ENCODE measurements at places on chromosomes 7 and 10.

DNA sequence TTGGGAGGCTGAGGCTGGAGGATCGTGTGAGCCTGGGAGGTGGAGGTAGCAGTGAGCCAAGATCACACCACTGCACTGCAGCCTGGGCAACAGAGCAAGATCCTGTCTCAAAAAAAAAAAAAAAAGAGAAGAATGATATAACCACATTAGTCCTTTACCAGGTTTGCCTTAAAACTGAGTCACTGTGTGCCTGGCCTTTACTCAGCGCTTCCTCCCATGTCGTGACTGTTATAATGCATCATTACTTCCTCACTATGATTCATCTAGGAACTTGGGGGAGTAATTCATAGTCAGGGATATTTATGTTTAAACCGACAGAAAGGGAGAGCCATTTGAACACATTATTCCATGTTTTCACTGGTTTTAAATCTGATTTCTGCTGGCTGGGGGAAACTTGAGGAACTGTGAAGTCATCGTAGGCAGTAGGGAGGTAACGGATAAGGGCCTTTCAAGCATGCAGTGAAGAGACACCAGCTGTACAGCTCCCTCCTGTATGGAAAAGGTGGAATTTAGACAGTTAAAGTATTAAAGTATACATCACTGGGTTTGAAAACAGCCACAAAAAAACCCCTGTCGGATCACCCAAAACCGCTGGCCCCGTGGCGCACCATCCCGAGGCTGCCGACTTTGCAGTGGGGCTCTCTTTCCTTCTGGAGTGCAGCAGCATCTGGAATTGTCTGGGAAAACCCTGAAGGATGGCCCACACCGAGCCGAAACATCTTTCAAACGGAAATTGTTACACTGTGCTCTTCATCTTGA lies 119.8 kb downstream of the NKX6-2 start:
- DNase-seq: peak; percentile 91

DNA sequence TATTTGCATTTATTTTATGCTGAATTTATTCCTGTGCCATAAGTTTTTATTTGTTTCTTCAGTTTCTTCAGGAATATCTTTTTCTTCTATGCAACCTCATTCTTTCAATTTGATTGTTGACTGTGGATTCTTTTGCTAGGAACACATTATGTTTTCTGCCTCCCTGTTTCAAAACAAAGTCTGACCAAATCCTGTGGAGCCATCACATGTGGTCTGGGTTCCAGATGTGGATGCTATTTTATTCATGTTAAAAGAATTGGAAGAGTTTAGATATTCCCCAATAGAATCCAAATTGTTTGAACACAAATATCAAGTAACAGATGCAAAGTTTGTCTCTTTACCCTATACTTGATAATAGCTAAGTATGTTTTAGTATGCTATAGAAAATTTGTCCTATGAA lies 56.8 kb upstream of the LRRC17 start:
- no peak for DNase-seq

- DNase-seq: no peak
Measured at GRCh38 chr10:88913127-88913526, 33.1 kb downstream of the STAMBPL1 start.

GRCh38 chr7:6254866-6255265 lies 17.6 kb downstream of the CYTH3 start:
- DNase-seq: peak; percentile 66

GRCh38 chr10:105691811-105692210 lies 1050.7 kb downstream of the SORCS3 start:
- peak; percentile 0 for DNase-seq

DNA sequence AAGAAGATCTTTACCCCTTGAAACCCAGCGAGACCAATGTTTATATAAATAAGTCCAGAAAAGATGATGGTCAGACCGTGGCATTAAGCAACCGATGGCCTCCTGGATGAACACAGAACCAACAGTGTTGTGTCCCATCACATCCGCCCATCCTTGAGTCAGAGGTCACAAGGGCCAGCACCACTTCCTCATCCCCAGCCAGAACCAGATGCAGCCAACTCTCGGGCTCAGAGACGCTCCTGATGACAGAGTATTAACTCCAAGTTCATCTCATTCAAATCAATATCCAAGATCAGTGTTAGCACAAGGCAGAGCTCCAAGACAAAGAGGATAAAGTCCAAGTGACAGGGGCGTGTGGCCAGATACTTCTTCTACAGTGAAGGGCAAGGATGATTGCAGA lies 63.5 kb downstream of the FAM53B start:
- DNase-seq: peak; percentile 76

- peak; percentile 97 for DNase-seq
Measured at GRCh38 chr7:82542665-82543064, 99.1 kb upstream of the CACNA2D1 start.

- DNase-seq: no peak
Measured at GRCh38 chr10:70067586-70067985, 14.9 kb downstream of the MACROH2A2 start.

DNA sequence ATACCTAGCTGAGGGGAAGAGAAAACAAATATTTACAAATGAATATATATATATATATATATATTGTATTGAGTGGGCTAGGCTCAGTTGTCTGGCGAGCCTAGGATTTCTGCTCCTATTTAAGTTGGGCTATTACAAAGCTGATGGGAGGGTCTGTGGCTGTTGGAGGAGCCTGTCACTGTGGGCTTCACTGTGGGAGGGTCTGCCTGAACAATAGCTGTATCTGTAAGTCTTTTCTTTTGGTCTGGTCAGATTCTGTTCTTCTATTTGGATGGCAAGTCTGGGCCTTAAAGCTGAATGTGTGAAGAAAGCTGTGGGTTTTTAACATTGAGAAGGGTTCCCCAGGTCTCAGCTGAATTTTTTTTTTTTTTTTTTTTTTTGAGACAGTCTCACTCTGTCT lies 220.6 kb upstream of the LYZL1 start:
- DNase-seq: no peak

GRCh38 chr7:18408868-18409267 lies 86.7 kb upstream of the HDAC9 start:
- no peak for DNase-seq

GRCh38 chr10:62199584-62199983 lies 69.1 kb downstream of the RTKN2 start:
- no peak for DNase-seq

GRCh38 chr10:114576132-114576487 lies 82.0 kb downstream of the ABLIM1 start:
- no peak for DNase-seq

DNA sequence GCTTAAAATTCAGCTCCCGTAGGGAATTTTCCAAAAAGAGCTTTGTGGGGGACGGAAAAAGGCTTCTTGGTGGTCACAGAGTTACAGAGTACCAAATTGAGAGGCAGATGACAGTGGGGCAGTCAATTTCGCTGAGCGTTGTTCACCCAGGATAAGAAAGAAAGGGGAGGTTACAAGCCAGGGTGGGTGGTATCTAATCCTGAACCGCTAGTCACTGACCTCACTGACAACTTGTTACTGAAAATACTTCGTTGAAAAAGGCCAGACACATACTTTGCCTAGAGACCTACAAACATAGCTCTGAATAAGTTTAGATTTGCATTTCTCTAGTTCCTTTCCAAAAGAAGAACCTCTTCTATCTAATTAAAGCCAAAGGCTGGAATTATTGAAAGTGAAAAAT lies at the start of gene CTNNA3:
TSS of gene CTNNA3 (minus strand) at position 167 of the 400 bp plus-strand sequence.
- no peak for DNase-seq

GRCh38 chr7:128849804-128850490 lies 12.7 kb upstream of the ATP6V1F start:
- no peak for DNase-seq

GRCh38 chr10:110214371-110214826 lies 7.0 kb downstream of the MXI1 start:
- DNase-seq: no peak

DNA sequence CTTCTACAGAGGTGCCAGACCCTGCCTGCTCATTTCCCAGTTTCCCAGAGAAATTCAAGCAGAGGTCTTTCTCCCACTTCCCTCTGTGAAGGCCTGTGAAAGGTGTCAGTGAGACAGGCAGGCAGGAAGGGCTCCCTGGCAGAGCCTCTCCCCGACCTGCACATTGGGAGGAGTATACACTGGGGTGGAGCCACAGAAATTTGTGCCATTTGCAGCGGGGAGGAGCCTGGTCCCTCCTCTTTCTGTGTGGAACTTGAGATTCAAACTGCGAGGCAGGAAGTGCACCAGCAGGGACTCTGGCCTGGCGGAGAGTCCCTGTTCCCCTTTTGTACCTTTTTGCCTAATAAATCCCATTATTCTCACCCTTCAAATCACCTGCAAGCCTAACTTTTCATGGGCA lies 54.6 kb upstream of the OPN4 start:
- no peak for DNase-seq

GRCh38 chr10:61000769-61001730 lies 57.1 kb upstream of the RHOBTB1 start:
- peak; percentile 17 for DNase-seq

DNA sequence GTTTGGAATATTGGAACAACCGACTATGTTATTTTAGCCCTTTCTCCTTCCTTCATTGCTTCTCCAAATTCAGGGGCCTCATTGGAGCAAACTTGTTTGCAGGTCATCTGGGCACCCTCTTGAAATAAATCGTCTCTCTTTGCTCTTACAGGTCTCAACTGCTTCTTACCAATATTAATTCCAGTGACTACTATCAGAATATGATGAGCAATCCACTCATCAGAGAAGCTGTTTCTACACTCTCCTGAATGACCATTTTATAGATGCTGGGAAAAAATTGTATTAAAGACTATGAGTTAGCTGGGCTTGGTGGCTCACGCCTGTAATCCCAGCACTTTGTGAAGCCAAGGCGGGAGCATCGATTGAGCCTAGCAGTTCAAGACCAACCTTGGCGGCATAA lies 12.5 kb upstream of the HNRNPF start:
- no peak for DNase-seq

DNA sequence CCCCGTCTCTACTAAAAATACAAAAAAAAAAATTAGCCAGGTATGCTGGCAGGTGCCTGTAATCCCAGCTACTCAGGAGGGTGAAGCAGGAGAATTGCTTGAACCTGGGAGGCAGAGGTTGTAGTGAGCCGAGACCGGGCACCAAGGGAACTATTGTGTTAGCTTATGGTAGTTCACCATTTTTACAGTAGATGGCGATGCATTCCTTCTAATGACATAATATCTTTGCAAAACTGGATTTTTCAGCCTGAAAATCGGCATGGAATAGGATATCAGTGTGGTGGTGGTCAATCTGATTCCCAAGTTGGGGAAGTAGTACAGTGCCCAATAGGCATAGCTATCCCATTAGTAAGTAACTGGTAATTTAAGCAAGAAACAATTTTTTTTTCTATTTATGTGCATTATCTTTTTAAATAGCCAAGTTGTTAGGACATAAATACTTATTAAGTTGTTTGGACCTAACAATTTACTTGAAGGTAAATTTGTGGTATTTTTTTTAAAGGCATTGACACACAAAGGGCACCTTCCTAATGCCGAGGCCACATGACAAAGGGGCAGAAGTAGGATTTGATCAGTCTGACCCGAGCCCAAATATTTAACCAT lies 17.6 kb upstream of the IMPDH1 start:
- peak; percentile 52 for DNase-seq

GRCh38 chr10:24114556-24114955 lies 94.4 kb upstream of the KIAA1217 start:
- no peak for DNase-seq

DNA sequence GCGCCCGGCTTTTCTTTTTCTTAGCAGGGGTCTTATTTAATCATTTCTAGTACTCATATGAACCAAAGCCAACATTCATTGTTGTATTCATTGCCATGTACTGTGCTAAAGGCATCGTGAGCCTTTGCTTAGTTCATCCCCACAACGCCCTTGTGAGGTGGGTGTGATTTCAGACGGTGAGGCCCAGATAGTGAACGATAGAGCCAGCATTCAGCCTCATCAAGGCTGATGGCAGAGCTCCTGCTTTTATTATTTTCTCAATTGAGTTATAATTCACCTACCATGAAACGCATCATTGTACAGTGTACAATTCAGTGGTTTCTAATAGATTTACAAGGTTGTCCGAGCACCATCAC lies 50.1 kb downstream of the HK1 start:
- DNase-seq: no peak

DNA sequence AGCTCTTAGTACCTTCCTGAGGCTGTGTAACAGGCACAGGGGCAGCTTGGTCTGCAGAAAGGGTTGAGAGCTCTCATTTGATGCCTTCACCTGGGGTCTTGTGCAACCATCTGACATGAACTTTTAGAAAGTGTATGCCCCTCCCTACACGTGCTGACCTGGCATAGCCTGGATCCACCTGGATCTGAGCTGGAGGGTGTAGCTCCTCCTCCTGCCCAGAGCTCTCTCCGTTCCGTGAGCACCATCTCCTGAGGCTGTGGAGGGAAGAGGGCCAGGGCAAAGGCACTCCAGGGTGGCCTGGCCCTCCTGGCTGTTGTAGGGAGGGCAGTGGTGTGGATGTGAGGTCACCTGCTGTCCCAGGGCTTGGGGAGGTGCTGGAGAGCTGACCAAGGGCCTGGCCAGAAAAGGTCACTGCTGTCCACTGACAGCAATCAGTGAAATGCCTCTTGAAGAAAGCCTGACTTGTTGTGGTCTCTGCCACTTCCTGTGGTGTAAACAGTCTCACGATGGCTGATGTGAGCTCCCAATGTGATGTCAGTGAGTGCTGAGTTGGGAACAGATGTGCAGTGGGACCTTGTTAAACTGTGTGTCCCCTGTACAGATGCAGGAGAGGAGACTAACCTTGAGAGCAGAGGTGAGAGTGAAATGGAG lies 23.0 kb downstream of the AMZ1 start:
- peak; percentile 34 for DNase-seq

DNA sequence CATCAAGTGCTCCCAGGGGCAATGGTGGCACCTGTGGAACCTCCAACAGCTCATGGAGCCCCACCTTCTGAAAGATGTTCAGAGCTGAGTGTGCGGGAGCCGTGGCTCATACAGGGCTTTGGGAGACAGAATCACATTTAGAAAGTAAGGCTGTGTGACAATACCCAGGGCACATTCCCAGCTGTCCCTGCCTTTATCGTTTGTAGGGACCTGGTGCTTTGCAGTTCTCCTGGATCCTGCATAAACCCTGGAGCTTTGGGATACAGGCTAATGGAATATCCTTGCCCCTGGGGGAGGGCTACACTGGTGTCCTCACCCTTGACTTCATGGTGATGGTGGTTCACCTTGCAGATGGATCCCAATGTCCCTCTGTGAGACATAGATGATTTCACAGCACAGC lies 134.8 kb upstream of the LAMB4 start:
- DNase-seq: no peak

- no peak for DNase-seq
Measured at GRCh38 chr10:93206652-93207051, 133.0 kb downstream of the CYP26A1 start.

DNA sequence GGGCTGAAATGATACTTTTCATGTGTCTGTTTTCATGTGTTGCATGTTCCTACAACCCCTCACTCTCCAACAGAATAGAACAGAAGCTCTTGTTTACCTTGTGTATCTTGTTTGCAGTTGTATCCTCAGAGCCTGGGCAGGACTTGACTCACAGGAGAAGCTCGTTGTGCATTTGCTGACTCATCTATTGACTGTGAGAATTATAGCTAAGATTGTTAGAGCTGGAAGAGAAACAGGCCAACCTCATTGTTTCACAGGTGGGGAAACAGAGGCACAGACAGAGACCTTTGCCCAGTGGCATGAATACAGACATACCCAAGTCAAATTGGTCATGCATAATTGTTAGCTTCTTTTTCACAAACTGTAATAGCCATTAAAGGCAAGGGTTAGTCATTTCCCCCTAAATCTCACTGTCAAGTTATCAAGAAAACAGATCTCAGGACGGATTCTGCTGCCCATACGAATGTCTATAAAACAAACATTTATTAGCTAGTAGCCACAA lies 4.6 kb upstream of the TSPAN15 start:
- DNase-seq: peak; percentile 96

GRCh38 chr7:2938514-2939192 lies 94.5 kb upstream of the GNA12 start:
- DNase-seq: no peak

- DNase-seq: no peak
Measured at GRCh38 chr10:97774811-97775294, 3.1 kb upstream of the SFRP5 start.

- no peak for DNase-seq
Measured at GRCh38 chr10:126465771-126466170, 77.5 kb upstream of the ADAM12 start.

Data from iris pigment epithelial cell (primary cell).